ENCODE measurements at places on chromosomes 16 and 17. TPM values are rescaled to one million over a fixed set of nuclear protein-coding genes. Genes with fewer than 3 reads are reported as not detected.

- no peak for DNase-seq
Measured at GRCh38 chr16:66121466-66121865, 245.0 kb upstream of the CDH5 start.

- DNase-seq, result no peak
Measured at GRCh38 chr17:82052638-82053059, 951 bp downstream of the GPS1 start.

DNA sequence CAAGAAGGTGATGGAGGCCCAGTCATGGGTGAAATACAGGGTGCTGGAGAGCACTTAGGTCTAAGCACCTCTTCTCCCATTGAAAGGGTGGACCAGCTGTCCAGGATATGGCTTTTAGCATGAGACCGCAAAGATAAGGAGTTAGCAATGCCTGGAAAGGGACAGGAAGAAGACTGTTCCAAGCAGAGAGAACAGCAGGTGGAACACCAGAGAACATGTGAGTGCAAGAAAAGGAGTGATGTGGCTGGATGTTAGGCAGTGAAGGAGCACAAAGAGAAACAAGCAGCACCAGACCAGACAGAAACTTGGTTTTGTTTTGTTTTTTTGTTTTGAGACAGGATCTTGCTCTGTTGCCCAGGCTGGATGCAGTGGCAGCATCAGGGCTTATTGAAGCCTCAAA, 45.4 kb upstream of the CCL1 start:
- DNase-seq, result no peak

The UTS2R gene
- total RNA-seq, result 0.17 TPM

- DNase-seq, result peak; percentile 37
Measured at GRCh38 chr16:71568551-71568950, 8.3 kb downstream of the TAT start.

DNA sequence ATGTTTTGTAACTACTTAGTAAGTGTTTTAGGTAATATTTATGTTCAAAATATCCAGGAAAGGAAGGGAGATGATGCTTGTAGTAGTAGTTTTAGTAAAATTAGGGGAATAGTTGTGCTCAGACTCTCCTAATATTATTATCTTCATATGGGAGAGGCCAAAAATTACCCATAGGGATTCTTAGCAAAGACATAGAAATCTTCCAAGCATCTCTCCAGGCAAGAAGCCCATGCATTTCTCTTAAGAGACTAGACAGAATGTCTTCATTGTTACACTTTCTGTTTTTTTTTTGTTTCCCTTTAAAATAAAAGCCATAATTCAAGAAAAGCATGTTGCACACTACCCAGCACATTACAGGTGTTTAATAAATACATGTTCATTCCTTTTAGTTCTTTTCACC, 180.6 kb downstream of the CYB561 start:
- no peak for DNase-seq
